ENCODE measurements at places on chromosomes 12 and 14.
A peak's percentile ranks its signal among the peaks of the same experiment; 100 is the strongest.

GRCh38 chr12:24553259-24553658 lies 395.6 kb downstream of the BCAT1 start:
- DNase-seq = peak; percentile 66

- no peak for DNase-seq
These were observed 42.1 kb downstream of the DRAM1 start for GRCh38 chr12:101919447-101919846.

DNA sequence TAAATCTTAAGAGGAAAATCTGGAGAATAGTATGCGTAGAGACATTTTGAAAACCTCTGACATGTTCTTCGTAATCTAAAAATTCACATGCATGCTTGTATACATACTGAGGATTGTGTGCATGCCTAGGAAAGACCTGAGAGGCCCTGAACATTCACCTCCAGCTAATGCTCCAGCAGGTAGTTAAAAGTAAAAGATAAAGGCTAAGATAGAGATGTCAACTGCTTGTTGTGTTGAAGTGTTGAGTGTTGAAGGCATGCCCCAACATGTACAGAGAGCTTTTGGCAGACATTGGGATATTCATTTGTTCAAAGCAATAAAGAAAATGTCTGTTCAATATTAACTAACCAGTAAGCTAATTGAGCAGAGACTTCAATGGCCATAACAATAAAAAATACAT lies 118.6 kb upstream of the SYT1 start:
- no peak for DNase-seq

DNA sequence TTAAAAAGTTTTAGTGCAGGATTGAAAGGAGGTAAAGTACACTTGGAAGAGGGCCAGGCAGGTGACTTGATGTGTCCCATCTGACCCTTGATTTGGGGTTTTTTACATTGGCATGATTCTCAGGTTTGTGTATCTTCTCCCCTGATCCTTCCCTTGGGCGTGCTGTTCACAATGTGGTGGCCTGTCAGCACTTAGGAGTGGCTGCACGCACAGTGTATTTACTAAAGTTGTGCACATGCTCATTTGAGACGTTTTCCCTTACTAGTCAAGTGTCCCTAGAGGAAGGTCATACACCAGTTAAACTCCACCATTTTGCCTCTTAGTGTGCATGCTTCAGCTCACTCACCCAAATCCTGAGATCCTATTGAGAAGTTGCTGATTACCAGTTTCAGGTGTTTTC lies 145.7 kb upstream of the PLEKHA5 start:
- DNase-seq = no peak

DNA sequence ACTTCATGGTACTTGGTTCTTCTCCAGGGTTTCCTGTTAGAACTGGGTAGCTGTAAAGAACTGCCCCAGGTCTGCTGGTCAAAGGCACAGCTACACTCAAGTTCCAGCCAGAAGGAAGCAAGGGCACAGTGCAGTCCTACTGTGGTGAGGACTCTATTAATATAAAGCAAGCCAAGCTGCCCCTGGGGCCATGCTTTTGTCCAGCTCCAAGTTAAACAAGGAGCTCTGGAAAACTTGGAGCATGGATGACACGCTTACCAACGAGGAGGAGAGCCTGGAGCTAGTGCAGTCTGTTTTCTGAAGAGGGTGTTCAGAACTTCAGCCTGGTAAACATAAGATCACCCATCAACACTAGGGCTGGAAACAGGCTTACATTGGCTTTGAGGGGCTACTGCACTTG lies 4.0 kb downstream of the FZD10 start:
- no peak for DNase-seq

Measured in MV-4-11 (cell line).